Muscle of back (tissue), 13 donors: ENCODE measurements at places on chromosomes 7 and 10. TPM values are rescaled to one million over a fixed set of nuclear protein-coding genes. Genes with fewer than 3 reads are reported as not detected.

The PROSER2 gene
- polyA plus RNA-seq = 6.0 TPM

The FAM241B gene
- 0.22 TPM for polyA plus RNA-seq

The POLR2J3 gene
- 60.0 TPM for polyA plus RNA-seq

The CFAP46 gene
- polyA plus RNA-seq = 0.27 TPM

The STEAP1B gene
- polyA plus RNA-seq = 2.5 TPM

The WEE2 gene
- 0.04 TPM for polyA plus RNA-seq

The GET4 gene
- polyA plus RNA-seq = 33.3 TPM

The SP4 gene
- polyA plus RNA-seq = 4.5 TPM

The SPDYE3 gene
- 6.5 TPM for polyA plus RNA-seq

The CDK14 gene
- 21.9 TPM for polyA plus RNA-seq

The CYP3A5 gene
- 0.65 TPM for polyA plus RNA-seq

The ABCA13 gene
- 0.20 TPM for polyA plus RNA-seq

The NRG3 gene
- 0.64 TPM for polyA plus RNA-seq

The MEST gene
- 602 TPM for polyA plus RNA-seq

The ASB10 gene
- polyA plus RNA-seq = 3.0 TPM

The FGFR2 gene
- polyA plus RNA-seq = 0.42 TPM

The CTAGE6 gene
- polyA plus RNA-seq = 0.56 TPM

The FRMPD2 gene
- polyA plus RNA-seq = 0.39 TPM

The UCN3 gene
- not detected for polyA plus RNA-seq

The C10orf120 gene
- polyA plus RNA-seq = not detected

The PPP1R9A gene
- 35.8 TPM for polyA plus RNA-seq

The HOGA1 gene
- 0.74 TPM for polyA plus RNA-seq

The TUBGCP2 gene
- polyA plus RNA-seq = 40.2 TPM

The C10orf88 gene
- polyA plus RNA-seq = 13.2 TPM

The AHR gene
- 29.9 TPM for polyA plus RNA-seq

The GPR85 gene
- 1.8 TPM for polyA plus RNA-seq
